Pancreas (tissue), 10 donors: ENCODE measurements at places on chromosomes 2 and 18.

GRCh38 chr2:235793163-235793752 is 299.4 kb downstream of the AGAP1 start:
- no peaks in the 10 kb centered on the region for H3K4me1 ChIP-seq
- H3K4me3 ChIP-seq = no peak overlapping the region
- H3K27ac ChIP-seq = no peak overlapping the region
- H3K36me3 ChIP-seq = no peaks in the 10 kb centered on the region
- no peaks in the 10 kb centered on the region for H3K27me3 ChIP-seq

GRCh38 chr2:196277002-196277401 is 105.6 kb upstream of the STK17B start:
- DNase-seq = no peak
- no peaks in the 10 kb centered on the region for H3K36me3 ChIP-seq
- no peak overlapping the region for H3K4me3 ChIP-seq
- no peak overlapping the region for H3K27ac ChIP-seq

- no peaks in the 10 kb centered on the region for H3K27me3 ChIP-seq
- no peak for DNase-seq
- H3K36me3 ChIP-seq = no peaks in the 10 kb centered on the region
- H3K4me3 ChIP-seq = no peak overlapping the region
- no peaks in the 10 kb centered on the region for H3K4me1 ChIP-seq
These were observed 51.3 kb upstream of the NABP1 start for GRCh38 chr2:191626497-191627151.

DNA sequence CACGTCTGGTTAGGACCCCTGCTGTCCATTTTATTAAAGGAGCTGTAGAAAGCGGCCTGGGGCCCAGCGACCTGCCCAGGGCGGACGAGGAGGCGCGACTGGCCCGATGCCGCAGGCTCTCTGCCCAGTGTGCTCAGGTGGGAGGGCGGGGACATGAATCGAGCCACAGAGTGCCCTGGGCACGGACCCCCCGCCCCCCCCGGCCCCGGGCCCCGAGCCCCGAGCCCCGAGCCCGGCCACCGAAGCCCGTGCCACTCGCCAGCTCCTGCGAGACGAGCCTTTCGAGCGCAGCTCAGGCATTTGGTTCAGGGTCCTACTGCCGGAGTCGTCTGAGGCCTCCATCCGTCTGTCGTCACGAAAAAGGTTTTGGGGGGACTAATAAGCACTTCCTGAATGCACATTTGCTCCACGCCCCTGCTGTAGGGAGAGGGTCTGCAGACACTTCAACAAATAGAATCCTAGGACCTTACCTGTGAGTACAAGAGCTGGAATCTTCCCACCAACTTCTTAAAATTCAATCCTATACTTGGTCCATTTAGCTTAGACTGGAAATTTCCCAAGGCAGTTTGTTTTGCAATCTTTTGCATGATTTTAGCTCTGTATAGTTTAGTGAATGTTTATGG is 602 bp upstream of the ADAM17 start:
- H3K36me3 ChIP-seq = no peaks in the 10 kb centered on the region
- H3K4me1 ChIP-seq = peaks cover 26% of the 10 kb centered on the region
- H3K4me3 ChIP-seq = peak overlapping the region; percentile 78
- no peaks in the 10 kb centered on the region for H3K27me3 ChIP-seq
- no peak for DNase-seq
- peak overlapping the region; percentile 96 for H3K27ac ChIP-seq

DNA sequence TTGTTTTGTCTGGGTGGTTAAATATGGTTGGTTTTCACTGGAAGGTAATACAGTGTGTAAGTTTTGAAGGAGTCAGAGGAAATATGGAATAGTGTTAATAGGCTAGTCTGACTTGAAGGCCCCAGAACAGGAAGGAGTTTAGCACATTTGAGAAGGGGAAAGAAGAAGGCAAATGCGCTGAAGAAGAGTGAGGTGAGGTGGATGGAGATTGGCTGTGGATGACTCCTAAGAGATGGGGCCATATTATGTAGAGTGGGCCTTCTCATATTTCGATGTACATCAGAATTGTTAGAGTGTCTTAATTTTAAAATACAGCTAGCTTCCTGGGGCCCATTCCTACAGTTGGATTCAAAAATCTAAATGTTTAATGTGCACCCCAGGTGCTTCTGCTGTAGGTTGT is 61.0 kb downstream of the GLS start:
- peaks cover 38% of the 10 kb centered on the region for H3K4me1 ChIP-seq
- H3K27me3 ChIP-seq = no peaks in the 10 kb centered on the region
- no peak for DNase-seq
- H3K4me3 ChIP-seq = no peak overlapping the region
- no peaks in the 10 kb centered on the region for H3K36me3 ChIP-seq

DNA sequence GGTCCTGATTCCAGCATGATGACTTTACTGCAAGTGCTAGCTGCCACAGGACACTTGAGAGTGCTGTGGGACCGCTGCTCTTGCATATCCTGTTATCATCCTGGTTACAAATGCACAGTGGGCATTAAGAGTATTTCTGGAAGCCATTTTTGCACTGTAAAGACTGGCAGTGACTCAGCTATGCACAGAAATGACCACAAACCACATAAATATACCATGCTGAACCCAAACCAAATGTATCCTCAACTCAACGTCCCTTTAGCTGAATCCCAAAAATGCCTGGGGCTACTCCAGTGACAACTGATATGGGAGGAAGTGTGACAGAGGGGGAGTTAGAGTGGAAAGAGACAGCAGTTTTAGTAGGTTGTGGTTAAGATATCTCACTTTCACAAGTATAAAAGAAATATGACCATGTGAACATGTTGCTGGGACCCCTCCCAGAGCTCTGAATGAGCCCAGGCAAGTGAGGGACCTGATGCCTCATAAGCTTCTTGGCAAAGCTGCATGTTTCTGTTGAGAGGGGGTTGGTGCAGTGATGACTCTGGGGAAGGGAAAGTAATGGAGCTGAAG is 37.3 kb downstream of the RHBDD1 start:
- H3K27me3 ChIP-seq = no peaks in the 10 kb centered on the region
- DNase-seq = no peak
- H3K4me1 ChIP-seq = no peaks in the 10 kb centered on the region
- H3K36me3 ChIP-seq = no peaks in the 10 kb centered on the region
- H3K4me3 ChIP-seq = no peak overlapping the region

DNA sequence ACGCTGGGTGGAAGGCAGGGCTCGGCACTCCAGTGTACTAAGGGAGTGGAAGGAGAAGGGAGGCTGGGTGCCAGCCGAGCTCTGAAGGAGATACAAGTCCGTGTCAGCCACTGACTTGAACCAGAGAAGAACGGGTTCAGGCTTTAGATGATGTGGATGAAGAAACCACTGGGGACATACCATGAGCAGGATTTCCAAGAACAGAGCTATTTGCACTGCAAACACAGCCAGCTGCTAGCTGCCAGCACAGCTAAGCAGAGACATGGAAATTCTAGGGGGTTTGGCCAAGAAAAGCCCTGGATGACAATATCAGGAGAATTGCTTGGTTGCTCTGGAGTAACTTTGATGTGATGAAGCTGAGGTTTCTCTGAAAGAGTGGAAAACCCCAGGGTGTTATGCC is 5.2 kb downstream of the CD207 start:
- no peak overlapping the region for H3K4me3 ChIP-seq
- H3K36me3 ChIP-seq = no peaks in the 10 kb centered on the region
- no peak overlapping the region for H3K27ac ChIP-seq
- H3K4me1 ChIP-seq = no peaks in the 10 kb centered on the region
- no peaks in the 10 kb centered on the region for H3K27me3 ChIP-seq
- no peak for DNase-seq

GRCh38 chr2:88088999-88089398 is 21.4 kb downstream of the SMYD1 start:
- no peaks in the 10 kb centered on the region for H3K4me1 ChIP-seq
- H3K27ac ChIP-seq = no peak overlapping the region
- H3K36me3 ChIP-seq = no peaks in the 10 kb centered on the region
- H3K4me3 ChIP-seq = no peak overlapping the region

GRCh38 chr2:207219676-207220501 is 54.1 kb upstream of the KLF7 start:
- H3K36me3 ChIP-seq = no peaks in the 10 kb centered on the region
- no peak overlapping the region for H3K27ac ChIP-seq
- H3K4me3 ChIP-seq = no peak overlapping the region
- no peaks in the 10 kb centered on the region for H3K27me3 ChIP-seq
- no peak for DNase-seq
- no peaks in the 10 kb centered on the region for H3K4me1 ChIP-seq

GRCh38 chr2:241852116-241852980 is 6.3 kb downstream of the PDCD1 start:
- no peaks in the 10 kb centered on the region for H3K36me3 ChIP-seq
- H3K4me1 ChIP-seq = no peaks in the 10 kb centered on the region
- H3K27me3 ChIP-seq = no peaks in the 10 kb centered on the region
- no peak overlapping the region for H3K4me3 ChIP-seq

DNA sequence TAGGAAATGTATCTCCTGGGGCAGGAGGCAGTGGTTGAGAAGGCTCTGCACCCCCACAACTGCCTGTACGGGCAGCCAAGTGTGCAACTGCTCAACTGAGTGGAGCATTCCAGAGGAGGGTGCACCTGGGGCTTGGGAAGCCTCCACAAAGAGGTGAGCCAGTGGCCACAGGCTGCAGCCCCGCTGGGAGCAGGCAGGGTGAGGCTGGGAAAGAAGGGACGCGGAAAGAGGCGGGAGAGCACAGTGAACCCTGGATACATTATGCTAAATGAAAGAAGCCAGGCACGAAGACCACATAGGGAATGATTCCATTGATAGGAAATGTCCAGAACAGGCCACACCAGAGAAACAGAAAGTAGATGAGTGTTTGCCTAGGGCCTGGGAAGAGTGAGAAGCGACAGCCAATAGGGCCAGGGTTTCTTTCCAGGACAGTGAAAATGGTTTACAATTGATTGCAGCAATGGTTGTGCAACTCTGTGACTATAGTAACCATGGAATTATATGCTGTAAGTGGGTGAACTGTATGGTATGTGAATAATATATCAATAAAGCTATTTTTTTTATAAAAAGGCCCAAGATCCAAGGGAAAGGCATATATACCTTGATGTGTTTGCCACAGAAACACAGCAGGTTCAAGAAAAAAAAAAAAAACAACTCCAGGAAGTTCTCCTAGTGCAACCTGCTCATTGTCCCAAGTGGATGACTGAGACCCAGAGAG is 82.4 kb downstream of the DDX1 start:
- no peaks in the 10 kb centered on the region for H3K36me3 ChIP-seq
- no peaks in the 10 kb centered on the region for H3K27me3 ChIP-seq
- H3K4me3 ChIP-seq = no peak overlapping the region
- DNase-seq = no peak
- no peaks in the 10 kb centered on the region for H3K4me1 ChIP-seq

DNA sequence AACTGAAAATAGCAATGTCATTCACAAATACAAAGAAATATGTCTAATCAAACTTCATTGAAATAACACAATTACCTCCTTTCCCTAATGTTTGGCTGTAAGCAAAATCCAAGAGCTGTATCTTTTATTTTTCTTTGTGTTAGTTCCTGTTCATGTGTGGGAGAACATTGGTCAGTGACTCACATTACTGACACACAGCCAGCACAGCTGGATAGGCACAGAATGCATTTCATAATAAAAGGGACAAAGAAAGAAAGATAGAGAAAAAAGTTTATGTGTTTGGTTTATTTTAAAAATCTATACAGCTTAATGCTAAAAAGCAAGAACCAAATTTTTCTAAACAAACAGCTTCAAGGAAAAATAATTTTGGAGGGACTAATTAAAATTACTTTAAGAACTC is 185.6 kb upstream of the COL3A1 start:
- no peak overlapping the region for H3K4me3 ChIP-seq
- peak; percentile 10 for DNase-seq
- H3K27ac ChIP-seq = peak overlapping the region; percentile 12
- no peaks in the 10 kb centered on the region for H3K36me3 ChIP-seq
- H3K27me3 ChIP-seq = no peaks in the 10 kb centered on the region

DNA sequence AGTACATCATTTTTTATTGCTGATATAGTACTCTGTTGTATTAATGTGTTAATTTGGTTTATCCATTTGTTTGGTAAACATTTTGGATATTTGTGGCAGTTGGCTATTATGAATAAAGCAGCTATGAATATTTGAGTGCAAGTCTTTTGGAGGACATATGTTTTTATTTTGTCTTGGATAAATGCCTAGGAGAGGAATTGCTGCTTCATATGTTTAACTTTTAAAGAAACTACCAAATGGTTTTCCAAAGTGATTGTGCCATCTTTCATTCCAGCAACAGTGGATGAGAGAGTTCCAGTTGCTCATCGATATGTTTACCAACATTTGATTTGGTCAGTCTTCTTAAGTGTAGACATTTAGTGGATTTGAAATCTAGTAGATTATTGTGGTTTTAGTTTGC is 51.8 kb downstream of the MERTK start:
- no peak overlapping the region for H3K27ac ChIP-seq
- H3K27me3 ChIP-seq = no peaks in the 10 kb centered on the region
- no peak for DNase-seq
- no peaks in the 10 kb centered on the region for H3K36me3 ChIP-seq
- H3K4me3 ChIP-seq = no peak overlapping the region

DNA sequence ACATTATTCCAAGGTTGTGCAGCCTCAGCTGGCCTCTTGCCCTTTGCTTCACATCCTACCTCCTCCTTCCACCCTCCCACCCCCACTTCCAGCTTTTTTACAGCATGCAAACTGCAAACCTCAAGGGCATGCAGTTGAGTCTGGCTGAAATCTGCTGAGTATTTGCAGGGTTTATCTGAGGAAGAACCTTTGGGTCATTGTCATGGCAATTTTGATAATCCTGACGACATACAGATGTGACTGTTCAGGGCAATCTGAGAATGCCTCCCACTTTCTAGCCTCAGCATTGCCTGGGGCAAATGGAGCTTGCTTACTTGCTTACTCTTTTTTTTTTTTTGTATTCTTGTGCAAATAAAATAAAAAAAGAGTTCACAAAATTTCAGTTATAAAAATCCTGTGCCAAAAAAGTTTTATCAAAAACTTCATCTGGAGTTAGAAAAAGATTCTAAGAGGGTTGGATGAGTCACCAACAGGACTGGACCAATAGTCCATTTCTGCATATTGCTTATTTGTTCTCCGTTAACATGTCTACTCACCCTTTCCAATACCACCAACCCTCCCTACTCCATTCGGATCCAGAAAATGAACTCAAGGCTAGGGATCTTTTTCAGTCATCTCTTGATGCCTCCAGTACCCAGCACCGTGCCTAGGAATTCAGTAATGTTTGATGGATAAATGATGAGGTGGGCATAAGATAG is 23.6 kb upstream of the LHCGR start:
- H3K36me3 ChIP-seq = no peaks in the 10 kb centered on the region
- no peak for DNase-seq
- H3K4me3 ChIP-seq = no peak overlapping the region
- no peaks in the 10 kb centered on the region for H3K27me3 ChIP-seq
- no peaks in the 10 kb centered on the region for H3K4me1 ChIP-seq

DNA sequence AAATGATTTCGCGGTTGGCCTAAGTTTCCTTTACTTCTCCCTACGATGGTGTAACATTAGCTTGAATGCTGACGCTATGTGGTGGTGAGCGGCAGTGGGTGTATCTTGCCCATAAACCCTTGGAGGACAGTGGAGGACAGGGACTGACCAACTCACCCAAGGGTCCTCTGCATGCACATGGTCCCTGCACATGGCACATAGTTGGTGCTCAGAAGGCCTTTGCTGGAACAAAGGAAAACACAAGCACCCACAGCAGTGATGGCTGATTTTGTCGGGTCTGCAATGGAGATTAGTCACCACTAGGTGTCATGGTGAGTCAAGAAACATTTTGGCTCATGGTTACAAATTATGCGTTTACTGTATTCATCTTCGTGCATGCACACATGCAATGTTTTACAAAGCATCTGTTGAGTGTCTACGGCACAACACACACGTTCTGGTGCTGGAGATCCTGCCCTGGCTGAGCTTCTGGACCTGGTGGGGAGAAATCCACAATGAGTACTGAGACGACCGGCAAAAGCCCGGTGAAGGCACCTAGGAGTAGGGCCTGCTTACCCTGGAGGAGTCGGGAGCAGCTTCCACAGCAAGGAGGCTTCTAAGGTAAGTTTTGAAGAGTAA is 44.0 kb downstream of the PDCL3 start:
- no peak for DNase-seq
- no peak overlapping the region for H3K27ac ChIP-seq
- no peaks in the 10 kb centered on the region for H3K27me3 ChIP-seq
- H3K4me1 ChIP-seq = no peaks in the 10 kb centered on the region
